ENCODE measurements at places on chromosomes 4 and X. TPM values are rescaled to one million over a fixed set of nuclear protein-coding genes. Genes with fewer than 3 reads are reported as not detected.

ZNF157 gene
- total RNA-seq: not detected

GYG2 gene
- 3.2 TPM for total RNA-seq

FABP2 gene
- total RNA-seq: not detected

CSAG3 gene
- not detected for total RNA-seq

ITIH6 gene
- total RNA-seq: not detected

RNF128 gene
- total RNA-seq: 13.0 TPM

SMPX gene
- total RNA-seq: 1.4 TPM

CT83 gene
- not detected for total RNA-seq

AWAT2 gene
- not detected for total RNA-seq

ATG4A gene
- total RNA-seq: 0.70 TPM

RTL9 gene
- 0.07 TPM for total RNA-seq

CD38 gene
- total RNA-seq: not detected

HSFX2 gene
- not detected for total RNA-seq

FGD1 gene
- total RNA-seq: 17.2 TPM

MXRA5 gene
- 4.3 TPM for total RNA-seq

HMX1 gene
- not detected for total RNA-seq

MAGEE2 gene
- not detected for total RNA-seq

TACR3 gene
- total RNA-seq: not detected

CLDN2 gene
- 26.3 TPM for total RNA-seq

GK gene
- total RNA-seq: 3.9 TPM

TNIP3 gene
- not detected for total RNA-seq

PRR32 gene
- not detected for total RNA-seq

FHIP1A gene
- total RNA-seq: 8.7 TPM

TSPYL2 gene
- 3.0 TPM for total RNA-seq

CC2D2A gene
- total RNA-seq: 8.4 TPM

CABS1 gene
- total RNA-seq: not detected

FGG gene
- not detected for total RNA-seq

TMPRSS11D gene
- not detected for total RNA-seq

ATP11C gene
- 19.0 TPM for total RNA-seq

TBC1D14 gene
- 78.4 TPM for total RNA-seq

ADRA2C gene
- 17.6 TPM for total RNA-seq

SEPSECS gene
- 2.9 TPM for total RNA-seq

SPANXB1 gene
- not detected for total RNA-seq

MAGIX gene
- total RNA-seq: 7.6 TPM

UGT2B17 gene
- not detected for total RNA-seq

PGAM4 gene
- not detected for total RNA-seq

NAP1L5 gene
- not detected for total RNA-seq
